ENCODE measurements at places on chromosomes 11 and 22.

DNA sequence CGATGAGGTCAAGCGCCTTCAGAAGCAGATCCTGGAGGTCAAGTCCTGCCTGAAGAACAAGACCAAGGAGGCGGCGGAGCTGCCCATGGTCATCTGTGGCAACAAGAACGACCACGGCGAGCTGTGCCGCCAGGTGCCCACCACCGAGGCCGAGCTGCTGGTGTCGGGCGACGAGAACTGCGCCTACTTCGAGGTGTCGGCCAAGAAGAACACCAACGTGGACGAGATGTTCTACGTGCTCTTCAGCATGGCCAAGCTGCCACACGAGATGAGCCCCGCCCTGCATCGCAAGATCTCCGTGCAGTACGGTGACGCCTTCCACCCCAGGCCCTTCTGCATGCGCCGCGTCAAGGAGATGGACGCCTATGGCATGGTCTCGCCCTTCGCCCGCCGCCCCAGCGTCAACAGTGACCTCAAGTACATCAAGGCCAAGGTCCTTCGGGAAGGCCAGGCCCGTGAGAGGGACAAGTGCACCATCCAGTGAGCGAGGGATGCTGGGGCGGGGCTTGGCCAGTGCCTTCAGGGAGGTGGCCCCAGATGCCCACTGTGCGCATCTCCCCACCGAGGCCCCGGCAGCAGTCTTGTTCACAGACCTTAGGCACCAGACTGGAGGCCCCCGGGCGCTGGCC lies 11.0 kb downstream of the RASD2 start:
- no peak for DNase-seq

DNA sequence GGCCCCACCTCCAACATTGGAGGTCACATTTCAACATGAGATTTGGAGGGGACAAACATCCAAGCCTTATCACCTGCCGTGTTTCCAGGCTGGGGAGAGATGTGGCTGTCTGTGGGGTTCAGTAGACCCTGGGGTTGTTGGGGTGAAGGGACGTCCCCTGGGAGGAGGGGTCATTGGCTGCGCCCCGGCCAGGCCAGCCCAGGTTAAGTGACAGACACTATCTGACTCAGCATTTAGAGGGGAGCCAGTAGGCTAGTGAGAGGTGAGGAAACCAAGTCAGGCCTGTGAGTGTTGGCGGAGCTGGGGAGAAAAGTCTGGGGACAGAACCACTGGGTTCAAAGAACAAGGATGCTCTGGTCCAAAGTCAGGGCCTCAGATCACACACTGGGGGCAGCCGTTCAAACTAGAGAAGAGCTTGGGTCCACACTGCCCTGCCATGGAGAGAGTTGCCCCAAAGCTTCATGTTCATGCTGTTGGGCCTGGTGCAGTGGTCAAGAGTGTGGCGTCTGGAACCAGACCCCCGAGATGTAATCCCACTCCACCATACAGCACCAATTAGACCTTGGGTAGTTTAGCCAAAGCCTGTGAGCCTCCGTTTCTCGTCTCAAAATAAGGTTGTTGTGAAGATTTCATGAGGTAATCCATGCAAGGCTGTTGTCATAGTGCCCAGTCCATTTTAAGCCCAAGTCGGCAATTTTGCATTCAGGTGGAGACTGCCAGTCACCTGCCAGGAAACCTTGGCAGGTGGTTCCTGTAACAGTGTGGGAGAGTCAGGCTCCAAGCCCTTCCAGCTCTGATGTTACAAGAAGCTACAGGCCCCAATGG lies 1289.6 kb downstream of the TBC1D22A start:
- DNase-seq, result no peak

- DNase-seq, result no peak
Observed at GRCh38 chr11:117392001-117392690, 64.5 kb downstream of the CEP164 start.

GRCh38 chr11:117459979-117460300 lies 132.3 kb downstream of the CEP164 start:
- no peak for DNase-seq

GRCh38 chr11:13661074-13661623 lies 7.3 kb upstream of the FAR1 start:
- no peak for DNase-seq

- DNase-seq, result no peak
Observed at GRCh38 chr11:126612671-126613070, 257.2 kb downstream of the ST3GAL4 start.
